Stimulated activated CD4-positive, alpha-beta T cell treated with anti-CD3 and anti-CD28 coated beads, Interleukin-15, amount 100 ng/mL, for 1 hour (primary cell): ENCODE measurements at places on chromosomes 16 and 17.
A peak's percentile ranks its signal among the peaks of the same experiment; 100 is the strongest.

GRCh38 chr17:8025176-8025911 is 13.5 kb upstream of the ALOX15B start:
- DNase-seq: no peak

DNA sequence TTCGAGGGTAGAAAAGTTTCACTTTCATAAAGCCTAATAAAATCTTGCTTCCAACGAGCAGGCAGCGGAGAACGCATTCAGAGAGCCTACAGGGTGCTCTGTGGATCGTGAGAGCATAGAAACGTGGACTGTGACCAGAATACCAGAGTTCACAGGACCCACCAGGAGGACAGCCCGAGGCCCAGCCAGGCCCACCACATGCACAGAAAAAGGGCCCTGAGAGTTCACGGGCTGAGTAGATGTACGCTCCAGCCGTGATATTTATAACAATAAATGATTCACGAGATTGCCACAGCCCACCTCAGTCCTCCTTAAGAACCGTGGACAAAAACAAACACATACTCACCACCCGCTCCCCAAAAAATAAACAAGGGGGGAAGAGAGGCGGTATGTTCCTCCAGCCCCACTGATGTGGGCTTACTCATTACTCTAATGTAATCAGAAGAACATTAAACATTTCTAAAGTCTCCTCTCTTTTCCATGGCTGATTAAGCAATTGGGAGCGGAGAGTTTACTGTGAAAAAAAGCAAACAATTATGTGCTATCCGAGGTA is 207.2 kb downstream of the C16orf78 start:
- DNase-seq: no peak

GRCh38 chr17:81948635-81949378 is 1.8 kb upstream of the MYADML2 start:
- DNase-seq: no peak

- peak; percentile 89 for DNase-seq
Observed at GRCh38 chr17:75749545-75750389, 15.2 kb downstream of the GALK1 start.

- DNase-seq: no peak
Observed at GRCh38 chr17:82495844-82496528, 23.5 kb upstream of the FOXK2 start.

DNA sequence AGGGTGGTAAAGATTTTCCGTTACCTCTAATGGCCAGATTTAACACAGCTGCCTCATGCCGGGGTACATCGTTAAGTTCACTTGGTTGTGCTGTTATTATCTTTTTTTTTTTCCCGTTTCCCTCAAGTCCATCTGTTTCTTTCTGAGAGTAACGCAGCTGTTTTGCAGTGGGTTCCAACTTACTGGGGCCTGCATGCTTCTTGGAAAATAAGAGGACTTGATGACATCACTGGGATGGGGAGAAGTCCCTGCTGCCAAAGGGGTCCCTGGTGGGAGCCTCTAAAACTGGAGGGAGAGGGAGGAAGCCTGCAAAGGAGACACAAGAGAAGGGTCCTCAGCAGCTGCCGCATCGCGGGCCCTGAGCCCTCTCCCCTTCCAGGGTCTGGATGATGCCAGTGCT is 77.8 kb upstream of the NOL11 start:
- DNase-seq: no peak

DNA sequence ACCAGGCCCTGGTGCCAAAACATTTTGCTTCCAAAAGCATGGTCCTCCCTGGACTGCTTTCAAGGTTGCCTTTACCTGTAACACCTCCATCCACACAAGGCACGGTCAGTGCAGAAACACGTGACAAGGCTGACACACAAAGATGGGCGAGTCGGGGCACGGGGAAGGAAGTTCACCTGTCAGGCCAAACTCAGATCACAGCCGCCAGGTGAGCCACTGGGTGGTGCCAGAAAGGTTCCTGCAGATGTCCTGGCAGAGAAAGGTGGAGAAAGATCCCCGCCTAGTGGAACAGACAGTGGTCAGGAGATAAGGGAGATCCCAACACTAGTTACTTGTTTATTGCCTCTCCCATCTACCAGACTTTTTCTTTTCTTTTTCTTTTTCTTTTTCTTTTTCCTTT is 155.3 kb downstream of the AIPL1 start:
- DNase-seq: no peak

DNA sequence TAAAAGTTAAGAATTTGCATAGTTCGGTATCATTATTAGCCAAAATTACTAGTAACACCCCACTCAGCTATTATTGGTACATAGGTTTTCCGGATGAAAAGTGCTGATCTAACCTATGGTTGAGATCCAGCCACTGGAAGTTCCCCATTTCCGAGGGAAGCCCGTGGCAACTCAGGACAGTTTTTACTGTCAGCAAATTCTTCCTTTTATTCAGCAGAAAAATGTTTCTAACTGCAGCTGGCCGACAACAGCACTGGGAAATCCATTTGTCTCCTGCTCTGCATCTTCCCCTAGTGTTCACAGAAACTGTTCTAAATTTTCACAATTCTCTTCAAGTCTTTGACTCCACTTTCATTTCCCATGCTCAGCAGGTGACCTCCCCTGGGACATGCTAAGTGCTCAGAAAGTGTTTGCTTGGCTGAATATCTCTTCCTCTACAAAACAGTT is 15.5 kb upstream of the MMD start:
- no peak for DNase-seq

DNA sequence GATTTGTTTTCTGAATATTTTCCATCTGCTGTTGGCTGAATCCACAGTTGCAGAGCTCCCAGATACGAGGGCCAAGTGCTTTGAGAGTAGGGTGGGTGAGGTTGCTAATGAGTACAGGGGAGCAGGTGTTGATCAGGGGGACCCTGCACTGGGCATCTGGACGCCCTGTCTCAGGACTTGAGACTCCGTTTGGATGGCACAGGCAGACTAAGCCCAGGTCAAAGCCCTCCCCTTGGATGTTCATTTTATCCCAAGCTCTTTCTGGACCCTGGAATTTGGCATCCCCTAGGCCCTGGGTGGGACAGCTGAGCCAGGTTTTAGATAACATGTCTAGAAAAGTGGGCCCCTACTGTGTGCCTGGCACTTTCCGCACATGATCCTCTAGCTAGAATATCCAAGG is 12.1 kb downstream of the USP6 start:
- no peak for DNase-seq

DNA sequence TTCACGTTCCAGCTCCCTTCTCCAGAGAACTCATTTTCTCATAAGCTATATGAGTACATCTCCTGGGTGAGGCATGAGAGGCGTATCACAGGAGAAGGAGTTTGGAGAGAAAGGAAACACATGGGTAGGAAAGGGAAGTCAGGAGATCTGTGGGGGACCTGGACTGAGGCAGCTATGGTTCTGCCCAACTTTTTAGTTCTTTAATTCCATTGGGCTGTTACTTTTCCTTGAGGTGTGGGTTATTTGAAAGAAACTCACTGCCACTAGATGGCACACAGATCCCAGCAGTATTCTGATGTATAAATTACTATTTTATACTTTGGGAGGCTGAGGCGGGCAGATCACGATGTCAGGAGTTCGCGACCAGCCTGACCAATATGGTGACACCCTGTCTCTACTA is 63.6 kb downstream of the NUP93 start:
- no peak for DNase-seq

- DNase-seq: no peak
Observed at GRCh38 chr17:78449983-78450595, 71.6 kb downstream of the PGS1 start.

GRCh38 chr16:49986351-49987124 is 38.5 kb upstream of the CNEP1R1 start:
- DNase-seq: no peak

DNA sequence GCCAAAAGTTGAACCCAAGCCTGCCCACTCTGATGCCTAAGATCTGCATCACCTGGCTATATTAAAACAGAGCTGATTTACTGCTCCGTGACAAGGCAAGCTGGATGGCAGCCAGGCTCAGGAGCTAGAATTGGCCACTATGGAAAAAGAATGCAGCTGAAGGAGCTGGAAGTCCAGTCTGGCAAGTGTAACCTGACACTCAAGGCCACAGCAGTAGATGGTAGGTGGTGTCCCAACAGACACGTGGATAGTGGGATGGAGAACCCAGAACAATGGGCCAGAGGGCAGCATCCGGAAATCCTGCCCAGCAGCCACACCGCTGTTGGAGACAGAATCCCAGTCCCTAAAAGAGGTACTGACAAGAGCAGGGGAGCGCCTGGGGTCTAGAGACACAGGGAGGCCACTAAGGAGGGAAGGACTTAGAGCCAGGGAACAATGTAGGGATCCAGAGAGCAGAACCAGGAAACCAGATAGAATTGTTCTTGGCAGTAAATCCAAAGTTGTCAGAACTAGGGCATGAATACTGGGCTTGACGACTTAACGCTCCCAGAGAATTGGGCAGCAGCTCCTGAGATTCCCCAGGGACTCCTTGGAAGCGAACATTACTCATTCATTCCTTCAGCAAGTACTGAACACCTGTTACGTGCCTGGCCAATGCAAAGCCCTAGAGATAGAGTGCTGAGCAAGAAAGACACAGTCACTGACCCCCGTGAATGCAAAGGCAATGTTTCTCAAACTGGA is 85.7 kb downstream of the CDYL2 start:
- DNase-seq: no peak
